ENCODE measurements at places on chromosomes 2 and 18.

GRCh38 chr2:160474891-160475787, 18.5 kb downstream of the RBMS1 start:
- DNase-seq: no peak

GRCh38 chr2:3433339-3433699, 53.8 kb downstream of the TRAPPC12 start:
- DNase-seq: no peak

DNA sequence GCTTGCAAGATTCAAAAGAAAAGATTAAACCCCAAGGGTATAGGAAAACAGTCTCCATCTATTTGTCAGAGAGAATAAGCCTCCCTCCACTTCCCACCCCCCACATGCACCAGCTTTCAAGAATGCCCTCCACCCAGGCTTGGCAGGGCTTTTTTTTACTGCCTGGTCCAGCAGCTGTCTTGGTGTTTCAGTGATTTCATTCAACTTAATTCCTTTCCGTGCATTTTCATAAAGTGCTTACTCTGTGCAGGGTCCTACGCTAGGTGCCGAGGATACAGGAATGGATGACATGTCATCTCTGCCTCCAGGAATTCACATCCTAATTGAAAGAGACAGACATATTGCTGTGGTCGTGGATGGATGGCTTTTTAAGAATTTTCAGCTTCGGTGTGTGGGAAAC, 117.9 kb downstream of the LRATD1 start:
- DNase-seq: no peak

GRCh38 chr2:38875227-38875575, 533 bp downstream of the DHX57 start:
- no peak for DNase-seq

DNA sequence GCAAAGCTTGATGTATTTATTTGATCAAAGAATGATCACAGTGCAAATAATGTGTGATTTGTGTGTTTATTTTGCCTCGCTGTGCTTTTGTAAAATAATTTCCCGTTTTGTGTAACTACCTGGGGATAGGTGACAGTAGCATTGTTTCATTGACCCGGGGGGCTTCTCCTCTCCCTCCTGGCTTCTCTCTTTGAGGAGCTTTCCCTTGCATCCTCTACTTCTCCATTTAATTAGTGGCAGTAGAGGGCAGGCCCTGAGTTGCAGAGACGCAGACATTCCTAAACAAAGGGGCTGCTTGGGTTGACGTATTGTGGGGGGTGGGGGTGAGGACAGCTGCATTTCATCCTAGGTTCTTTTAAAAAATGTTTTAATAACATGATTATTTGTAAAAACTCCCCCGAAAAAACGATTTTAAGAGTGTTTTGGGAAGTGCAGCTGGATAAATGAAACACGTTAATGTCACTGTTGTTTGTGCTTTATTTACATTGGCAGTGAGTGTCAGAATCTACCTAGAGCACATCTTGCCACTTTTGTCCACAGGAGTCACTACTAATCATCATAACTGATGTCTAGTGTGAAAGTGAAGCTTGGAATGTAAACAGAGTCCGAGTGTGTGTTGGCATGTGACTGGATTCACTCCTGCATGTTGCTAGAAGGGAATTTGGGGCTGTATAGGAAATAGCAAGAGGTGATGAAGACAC, 2.2 kb downstream of the NEDD4L start:
- DNase-seq: peak; percentile 73

- DNase-seq: no peak
Measured at GRCh38 chr2:229650901-229651300, 63.5 kb downstream of the DNER start.

- DNase-seq: no peak
Measured at GRCh38 chr2:188973641-188974040, 532 bp upstream of the COL3A1 start.

GRCh38 chr18:72871091-72871490, 3.3 kb upstream of the NETO1 start:
- no peak for DNase-seq

DNA sequence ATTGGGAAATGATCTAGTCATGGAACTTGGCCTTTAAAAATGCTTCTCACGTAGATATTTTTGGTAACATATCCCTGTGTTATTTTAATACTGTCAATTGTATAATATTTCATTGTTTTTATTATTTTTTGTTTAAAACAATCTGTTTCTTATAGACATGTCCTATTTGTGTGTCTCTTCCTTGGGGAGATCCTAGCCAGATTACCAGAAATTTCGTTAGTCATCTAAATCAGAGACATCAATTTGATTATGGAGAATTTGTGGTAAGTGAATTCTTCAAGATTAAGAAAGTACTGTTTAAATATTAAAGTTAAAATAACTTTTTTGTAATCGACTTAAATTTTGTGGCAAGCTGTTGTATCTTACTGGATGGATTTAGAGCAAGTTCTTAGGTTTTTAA, 34.9 kb downstream of the RNF138 start:
- DNase-seq: no peak

DNA sequence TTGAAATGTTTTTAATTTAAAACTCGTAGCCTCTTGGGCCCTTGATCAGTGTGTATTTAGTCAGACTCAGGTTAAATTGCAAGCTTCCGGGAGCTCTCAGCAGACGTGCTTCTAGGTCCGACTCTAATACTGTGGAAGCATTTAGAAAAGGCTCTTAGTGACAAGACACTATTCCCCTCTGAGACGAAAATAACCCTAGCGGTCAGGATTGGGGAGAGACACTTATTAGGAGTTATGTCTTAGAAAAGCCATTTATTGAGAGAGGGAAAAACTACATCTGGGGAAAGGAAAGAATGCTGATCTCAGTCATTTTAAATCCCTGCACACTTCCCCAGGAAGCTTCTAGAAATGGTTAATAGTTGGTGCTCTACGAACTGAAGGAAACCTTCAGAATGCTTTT, 110.5 kb upstream of the NCK2 start:
- DNase-seq: no peak

DNA sequence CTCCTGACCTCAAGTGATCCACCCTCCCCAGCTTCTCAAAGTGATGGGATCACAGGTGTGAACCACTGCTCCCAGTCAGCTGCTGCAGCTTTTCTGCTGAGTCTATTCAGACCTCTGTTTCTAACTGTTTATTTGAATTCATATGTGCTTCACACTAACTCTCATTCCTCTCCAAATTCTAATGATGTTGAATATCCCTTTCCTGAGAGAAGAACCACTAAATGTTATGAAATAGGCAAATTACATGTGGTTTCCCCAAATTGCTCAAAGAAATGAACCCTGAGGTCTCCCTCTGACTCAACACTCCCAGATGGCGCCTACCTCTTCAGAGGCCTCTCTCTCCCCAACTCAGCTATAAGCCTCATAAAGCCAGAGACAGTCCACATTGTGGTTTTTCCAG, 98.6 kb downstream of the IRS1 start:
- no peak for DNase-seq

DNA sequence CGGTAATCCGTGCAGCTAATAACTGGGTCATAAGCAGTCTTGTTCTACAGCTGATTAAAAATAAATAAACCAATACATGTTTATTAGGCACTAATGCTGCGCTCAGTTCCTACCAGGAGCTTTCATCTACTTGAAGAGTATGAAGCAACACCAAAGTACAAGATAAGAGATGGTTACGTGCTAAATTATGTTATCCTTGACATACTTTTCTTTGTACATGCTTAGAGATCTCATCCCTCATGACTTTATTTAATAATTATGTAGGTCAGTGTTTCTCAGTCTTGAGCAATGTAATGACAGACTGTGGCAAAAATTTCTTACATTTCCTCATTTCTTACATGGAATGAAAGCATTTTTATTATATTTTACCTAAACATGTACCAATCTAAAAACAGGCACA, 54.6 kb upstream of the COBLL1 start:
- no peak for DNase-seq

- no peak for DNase-seq
Measured at GRCh38 chr2:109409321-109410038, 204.3 kb downstream of the SEPTIN10 start.

GRCh38 chr2:26925100-26925791, 45.2 kb upstream of the MAPRE3 start:
- DNase-seq: no peak

GRCh38 chr2:25514043-25514637, 159.2 kb downstream of the DTNB start:
- no peak for DNase-seq

GRCh38 chr2:106280224-106280623, 86.1 kb upstream of the UXS1 start:
- no peak for DNase-seq

GRCh38 chr2:60285626-60286316, 267.7 kb downstream of the BCL11A start:
- no peak for DNase-seq

GRCh38 chr2:240145461-240145860, 5.0 kb upstream of the OTOS start:
- no peak for DNase-seq

- no peak for DNase-seq
Measured at GRCh38 chr2:131041402-131042147, 51.7 kb downstream of the FAM168B start.

- DNase-seq: no peak
Measured at GRCh38 chr2:219417374-219417773, 803 bp upstream of the DES start.

DNA sequence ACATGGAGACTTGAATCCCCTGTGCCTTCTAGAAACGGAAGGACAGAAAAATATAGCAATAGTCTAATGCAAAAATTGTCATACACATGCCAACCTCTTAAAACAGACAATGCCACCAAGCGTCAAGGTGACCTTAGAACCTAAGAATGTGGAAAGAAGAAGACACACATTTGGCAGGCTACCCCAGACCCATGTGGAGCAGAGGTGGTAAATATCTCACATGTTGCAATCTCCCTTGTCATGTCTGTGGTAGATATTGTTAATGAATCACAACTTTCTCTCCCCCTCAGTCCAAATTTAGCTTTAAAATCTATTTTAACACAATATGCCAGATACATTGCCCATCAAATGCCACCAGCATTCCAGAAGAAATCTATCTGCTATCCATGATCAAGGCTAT, 137.4 kb downstream of the HNMT start:
- DNase-seq: no peak

DNA sequence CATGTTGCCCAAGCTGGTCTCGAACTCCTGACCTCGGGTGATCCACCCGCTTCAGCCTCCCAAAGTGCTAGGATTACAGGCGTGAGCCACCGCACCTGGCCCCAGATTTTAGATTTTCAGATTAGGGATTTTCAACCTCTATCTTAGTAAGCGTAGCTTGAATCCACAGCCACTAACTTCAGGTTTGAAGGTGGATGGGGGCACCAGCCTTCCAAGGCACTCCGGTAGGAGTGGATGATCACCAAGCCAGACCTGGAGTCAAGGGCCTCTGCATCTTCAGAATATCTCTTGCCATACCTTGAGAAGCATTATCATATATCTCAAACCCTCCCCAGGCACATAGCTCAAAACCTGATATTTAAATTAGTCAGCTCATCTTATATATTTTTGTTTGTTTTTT, 17.9 kb downstream of the GALM start:
- DNase-seq: no peak

DNA sequence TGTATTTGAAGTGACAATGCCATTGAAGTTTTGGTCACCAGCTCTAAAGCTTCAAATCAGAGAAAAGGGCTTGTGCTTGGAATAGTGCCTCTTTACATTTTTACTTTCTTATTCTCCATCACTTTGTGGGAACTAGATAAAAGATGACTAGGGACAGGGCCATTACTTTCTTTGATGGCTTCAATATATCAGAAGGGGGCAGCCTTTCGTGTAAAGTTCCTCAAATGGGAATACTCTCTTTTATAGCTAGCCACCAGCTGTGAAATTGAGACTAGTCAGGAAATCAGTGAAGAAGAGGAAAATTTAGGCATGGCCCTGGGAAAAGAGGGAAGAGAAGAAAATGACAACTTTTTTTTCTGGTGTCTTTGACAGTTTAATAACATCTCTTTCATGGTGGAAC, 242.5 kb downstream of the DCC start:
- DNase-seq: no peak

DNA sequence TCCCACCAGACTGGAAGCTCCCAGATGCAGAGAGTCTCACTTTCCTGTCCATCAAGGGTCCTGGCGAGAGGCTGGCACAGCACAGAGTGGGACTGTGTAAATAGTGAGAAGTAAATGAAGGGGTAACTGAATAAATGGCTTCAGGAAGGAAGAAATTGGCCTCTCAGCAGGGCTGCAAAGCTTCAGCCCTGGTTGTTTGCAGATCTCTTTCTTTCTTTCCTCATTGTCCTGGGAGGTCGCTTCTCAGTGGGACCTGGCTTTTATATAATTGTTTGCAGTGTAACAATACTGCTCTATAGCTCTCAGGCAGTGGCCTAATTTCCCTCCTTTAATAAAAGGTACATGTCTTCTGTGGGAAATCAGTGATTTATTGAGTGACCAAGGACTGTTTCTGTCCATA, 74.9 kb upstream of the GPR45 start:
- no peak for DNase-seq

GRCh38 chr2:160256507-160256906, 56.4 kb upstream of the ITGB6 start:
- no peak for DNase-seq

GRCh38 chr2:18824325-18824790, 235.0 kb upstream of the NT5C1B start:
- DNase-seq: peak; percentile 71

DNA sequence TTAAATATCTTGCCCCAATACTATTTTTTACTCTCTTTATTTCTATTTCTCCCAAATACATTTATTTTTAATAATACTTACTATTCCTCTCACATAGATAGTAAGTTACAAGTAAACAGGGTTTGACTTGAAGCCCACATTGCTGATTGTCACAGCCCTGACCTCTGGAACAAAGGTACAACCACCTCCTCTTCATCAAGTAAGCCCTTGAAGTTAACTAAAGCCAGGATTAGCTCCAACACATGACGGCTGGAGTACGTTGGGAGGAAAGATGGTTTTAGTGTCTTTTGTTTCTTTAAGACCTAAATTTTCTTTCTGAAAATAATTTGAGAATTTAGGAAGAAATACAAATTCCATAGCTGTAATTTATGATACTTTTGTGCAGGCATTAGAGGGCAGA, 949 bp downstream of the MYOM1 start:
- DNase-seq: no peak

DNA sequence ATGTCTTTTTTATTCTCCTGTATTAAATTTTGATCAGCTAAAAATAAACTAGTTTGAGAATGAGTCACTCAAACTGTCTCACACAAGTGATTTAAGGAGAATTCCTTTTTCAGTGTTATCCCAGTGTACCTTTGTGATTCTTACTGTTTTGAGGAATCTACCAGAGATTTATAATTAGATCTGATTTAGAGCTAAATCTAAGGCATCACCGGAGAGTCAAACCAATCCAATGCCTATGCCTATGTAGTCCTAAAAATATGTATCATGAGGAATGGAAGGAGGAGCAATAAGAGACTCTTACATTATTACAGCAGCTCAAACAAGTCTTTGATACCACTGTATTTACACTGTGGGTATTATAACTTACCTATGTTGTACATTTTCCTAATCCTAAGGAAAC, 63.4 kb upstream of the CYP20A1 start:
- no peak for DNase-seq
